ENCODE measurements at places on chromosomes 7 and 10.
A peak's percentile ranks its signal among the peaks of the same experiment; 100 is the strongest.

GRCh38 chr7:151851782-151852181 lies 25.1 kb downstream of the PRKAG2 start:
- no peak for DNase-seq

DNA sequence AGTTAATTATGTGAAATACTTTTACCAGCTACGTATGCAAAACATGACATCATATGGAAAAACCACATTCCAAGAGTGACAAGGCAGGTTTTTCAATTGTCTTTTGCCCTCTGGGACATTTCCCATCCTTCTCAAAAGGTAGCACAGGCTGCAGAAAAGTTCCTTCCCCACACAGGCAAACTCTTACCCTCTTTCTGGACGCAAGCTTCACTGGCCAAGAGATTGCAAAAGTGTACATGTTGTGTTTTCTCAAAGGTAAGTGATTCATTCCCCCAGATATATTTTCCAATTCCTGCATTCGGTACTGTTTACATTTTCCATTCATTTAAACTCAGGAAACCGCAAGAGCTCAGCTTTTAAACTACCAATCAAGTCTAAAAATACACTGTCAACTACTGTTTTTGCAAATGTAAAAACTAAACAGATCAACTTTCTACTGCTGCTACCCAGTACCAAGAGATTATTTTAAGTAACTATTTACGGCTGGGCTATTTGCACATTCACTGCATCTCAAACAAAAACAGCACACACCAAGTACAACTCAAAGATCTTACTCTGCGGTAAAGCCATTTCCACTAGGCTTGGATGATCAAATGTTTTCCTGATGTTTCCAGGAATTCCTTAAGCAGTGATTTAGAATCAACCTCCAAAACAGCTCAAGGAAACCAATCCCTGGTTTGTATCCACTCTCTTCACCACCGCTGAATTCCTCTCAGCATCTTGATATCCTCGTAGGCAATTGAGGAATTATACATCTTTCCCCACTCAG lies 233.6 kb upstream of the CCDC6 start:
- DNase-seq, result peak; percentile 46

- peak; percentile 87 for DNase-seq
These were observed 14.0 kb upstream of the GTPBP4 start for GRCh38 chr10:974038-974784.

- no peak for DNase-seq
These were observed 236.0 kb upstream of the NRP1 start for GRCh38 chr10:33570495-33570894.

GRCh38 chr10:48306870-48307710 lies 613 bp downstream of the MAPK8 start:
- peak; percentile 52 for DNase-seq

DNA sequence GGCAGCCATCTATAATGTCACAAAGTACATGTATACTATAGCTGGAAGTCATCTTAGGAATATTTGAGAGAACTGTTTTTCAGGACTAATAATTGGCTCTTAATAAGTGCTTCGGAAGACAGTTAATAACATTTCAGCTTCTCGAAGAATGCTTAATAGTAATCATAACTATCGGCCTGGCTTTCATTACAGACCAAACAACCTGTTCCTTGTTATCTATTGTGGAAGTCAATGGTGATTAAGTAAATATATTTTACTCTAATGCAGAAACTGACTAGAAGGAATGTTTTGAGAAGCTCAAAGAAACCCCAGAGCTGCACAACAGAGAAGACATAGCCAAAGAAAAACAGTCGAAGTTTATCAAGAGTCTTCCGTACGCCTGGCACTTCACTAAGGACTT lies 106.8 kb upstream of the FAM133B start:
- DNase-seq, result no peak

GRCh38 chr10:11018432-11018841 lies 765 bp downstream of the CELF2 start:
- no peak for DNase-seq

DNA sequence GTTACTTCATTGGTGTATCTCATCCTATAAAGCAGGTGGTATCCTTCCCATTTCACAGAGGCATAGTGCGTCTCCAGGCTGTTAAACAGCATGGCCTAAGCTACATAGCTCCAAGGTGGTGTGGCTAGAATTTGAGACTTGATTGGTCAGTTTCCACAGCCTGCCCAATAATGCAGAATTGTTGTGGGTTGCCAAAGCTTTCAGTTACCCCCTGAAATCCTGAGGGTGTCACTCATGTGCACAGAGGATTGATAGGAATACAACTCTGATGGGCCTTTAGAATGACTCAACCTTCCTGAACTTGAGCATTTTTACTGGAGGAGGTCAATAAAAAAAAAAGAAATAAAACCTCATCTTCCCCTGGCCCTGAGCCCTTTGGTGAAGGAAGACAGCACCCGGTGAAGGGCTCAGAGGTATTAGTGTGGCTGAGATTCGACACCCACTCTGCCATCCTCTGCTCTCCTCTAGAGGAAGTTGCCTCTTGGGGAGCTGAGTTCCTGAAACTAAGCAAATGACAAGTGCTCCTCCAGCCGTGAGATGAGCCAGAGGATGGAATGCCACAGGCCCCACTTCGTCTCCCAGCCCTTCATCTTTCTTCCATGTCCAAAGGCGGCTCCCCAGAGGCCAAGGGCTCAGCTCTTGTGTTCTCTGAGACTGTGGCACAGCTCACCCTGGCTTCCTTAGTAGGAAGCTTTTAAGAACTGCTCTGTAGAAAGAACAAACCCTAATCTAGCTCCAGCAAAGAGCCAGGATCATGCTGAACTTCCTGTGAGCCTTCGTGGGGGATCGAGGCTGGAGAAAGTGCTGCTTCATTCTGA lies 1.0 kb downstream of the ACSL5 start:
- DNase-seq, result peak; percentile 79

- peak; percentile 9 for DNase-seq
These were observed 28.4 kb downstream of the DNAJC9 start for GRCh38 chr10:73218431-73219191.

GRCh38 chr10:125578658-125579315 lies 104.2 kb downstream of the TEX36 start:
- no peak for DNase-seq

DNA sequence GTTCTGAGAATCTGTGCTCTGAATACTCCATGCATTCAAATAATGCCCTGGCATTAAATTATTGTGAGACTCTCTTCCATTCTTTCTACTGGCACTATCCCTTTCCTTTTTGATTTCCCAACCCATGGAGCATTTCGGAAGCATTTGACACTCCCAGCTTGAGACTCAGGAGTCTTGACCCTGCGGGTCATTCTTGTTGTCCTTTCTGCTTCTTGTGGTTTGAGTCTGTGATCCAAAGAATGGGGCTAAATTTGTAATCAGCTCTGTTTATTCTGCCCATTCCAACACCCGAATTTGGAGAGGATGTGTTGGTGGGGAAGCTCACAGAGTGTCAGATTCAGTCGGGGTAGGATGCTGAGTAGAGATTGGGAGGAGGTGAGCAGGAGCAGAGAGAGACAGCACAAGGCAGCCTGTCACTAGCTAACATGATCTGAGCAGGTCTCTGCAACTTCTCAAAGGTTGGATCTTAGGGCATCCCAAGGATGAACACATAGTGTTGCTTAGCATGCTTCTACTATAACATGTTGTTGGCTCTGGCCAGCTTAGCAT lies 80.4 kb upstream of the BMPER start:
- DNase-seq, result no peak

- DNase-seq, result no peak
These were observed 56.0 kb upstream of the COL13A1 start for GRCh38 chr10:69745698-69746097.

GRCh38 chr7:112771166-112771565 lies 19.0 kb downstream of the TMEM168 start:
- DNase-seq, result no peak

DNA sequence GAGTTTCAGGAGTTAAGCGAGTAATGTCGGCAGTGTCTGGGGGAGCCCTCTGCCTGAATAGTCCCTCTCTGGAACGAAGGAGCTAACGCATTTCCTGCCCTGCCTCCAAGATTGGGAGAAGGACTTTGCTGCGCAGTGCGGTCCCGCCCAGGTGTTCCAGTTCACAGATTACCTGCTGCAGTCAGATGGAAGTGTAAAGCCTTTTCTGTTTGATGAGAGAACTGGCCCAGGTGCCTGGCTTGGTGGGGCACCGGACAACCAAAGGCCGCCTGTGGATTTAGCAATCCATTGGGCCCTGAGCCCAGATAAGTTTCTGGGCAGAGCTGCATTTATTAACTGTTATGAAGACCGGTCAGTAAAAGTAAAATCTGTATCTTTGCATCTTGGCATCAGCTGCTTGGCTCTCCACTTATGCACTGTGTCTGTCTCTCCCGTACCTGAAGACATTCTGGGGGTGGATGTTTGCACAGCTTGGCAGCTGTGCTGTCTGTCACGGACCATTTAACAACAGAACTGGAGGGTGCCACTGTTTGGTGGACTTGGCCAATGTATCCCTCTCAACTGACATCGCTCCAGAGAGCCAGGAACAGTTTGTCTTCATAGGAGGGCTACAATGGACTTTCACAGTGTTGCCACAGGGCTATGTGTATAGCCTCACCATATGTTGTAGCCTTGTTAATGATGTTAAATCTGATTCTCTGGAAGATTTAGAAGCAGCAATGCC lies 654.7 kb upstream of the ZWINT start:
- no peak for DNase-seq

DNA sequence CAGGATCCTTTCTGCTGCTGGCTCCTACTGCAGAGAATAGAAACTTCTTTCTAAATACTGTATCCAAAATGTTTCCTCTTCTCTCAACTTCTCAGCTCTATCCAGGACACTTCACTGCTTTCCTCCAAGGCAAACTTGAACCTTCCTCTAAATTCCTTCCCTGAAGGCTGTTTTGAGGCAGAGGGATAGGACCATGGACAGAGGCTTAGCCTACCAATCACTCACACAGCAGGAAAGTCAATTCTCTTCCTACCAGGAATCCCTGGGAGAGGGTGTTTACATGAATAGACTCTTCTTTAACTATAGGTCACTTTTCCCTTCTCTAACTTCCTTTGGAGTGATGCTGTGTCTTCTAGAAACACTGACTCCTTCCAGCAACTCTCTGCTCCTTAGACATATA lies 115.6 kb upstream of the MKLN1 start:
- DNase-seq, result no peak

DNA sequence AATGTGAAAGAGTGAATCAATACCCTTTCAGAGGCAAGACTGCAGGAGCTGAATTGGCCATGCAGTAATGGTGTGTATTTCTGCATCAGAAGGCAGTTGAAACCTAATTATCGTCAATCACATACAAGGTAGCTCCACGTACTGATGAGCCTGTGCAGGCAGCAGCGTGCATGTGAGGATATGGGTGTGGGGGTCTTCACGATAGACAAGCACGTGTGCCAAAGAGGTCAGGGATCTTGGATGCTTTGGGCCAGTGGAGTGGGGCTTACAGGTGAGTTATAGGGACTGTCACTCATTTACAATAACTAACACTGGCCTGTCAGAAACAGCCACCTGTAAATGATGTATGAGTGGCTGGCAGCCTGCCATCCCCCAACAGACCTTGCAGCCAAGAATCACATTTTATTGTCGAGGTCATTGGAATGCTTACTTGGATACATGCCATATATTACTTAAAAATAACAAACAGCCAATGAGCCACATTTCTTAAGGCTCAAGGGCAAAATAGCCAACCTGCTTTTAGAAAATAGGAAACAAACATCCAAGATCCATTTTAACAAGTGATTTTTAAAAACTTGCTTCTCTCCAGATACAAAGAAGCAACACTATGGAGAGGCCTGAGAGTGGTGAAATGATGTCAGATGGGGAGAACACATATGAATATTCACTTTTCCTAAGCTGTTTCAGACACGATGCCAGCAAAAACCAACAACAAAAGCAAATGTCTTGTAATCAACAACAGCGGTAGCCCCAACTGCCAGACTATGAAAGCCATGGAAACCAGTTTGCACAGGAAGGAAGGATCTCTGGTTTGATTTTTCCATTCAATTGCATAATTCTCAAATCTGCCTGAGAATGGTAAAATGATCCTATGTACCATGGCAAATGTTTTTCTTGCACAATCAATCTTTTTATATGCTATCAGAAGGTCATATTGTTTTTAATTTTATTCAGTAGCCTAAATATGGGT lies 210.7 kb downstream of the SKAP2 start:
- DNase-seq, result peak; percentile 91

- no peak for DNase-seq
These were observed 26.6 kb downstream of the ZNF775 start for GRCh38 chr7:150405584-150406311.

- DNase-seq, result no peak
These were observed 90.4 kb downstream of the TAF3 start for GRCh38 chr10:7908541-7909210.

DNA sequence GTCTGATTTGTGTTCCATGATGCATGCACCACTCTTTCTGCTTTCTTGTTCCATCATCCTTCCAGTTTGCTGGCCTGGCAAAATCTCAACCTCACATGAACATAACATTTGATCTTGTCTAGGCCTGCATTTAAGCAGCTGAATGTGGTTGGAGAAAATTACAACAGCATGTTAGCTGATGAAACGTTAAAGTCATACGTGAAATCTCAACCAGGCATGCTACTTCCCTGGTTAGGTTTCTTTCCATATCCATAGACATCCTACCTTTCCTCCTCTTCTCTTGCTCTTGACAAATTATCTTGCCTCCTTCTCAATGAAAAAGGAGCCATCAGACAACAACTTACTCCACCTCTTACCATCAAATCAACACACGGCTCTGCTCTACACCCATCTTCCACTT lies 153.6 kb downstream of the C1GALT1 start:
- DNase-seq, result no peak

DNA sequence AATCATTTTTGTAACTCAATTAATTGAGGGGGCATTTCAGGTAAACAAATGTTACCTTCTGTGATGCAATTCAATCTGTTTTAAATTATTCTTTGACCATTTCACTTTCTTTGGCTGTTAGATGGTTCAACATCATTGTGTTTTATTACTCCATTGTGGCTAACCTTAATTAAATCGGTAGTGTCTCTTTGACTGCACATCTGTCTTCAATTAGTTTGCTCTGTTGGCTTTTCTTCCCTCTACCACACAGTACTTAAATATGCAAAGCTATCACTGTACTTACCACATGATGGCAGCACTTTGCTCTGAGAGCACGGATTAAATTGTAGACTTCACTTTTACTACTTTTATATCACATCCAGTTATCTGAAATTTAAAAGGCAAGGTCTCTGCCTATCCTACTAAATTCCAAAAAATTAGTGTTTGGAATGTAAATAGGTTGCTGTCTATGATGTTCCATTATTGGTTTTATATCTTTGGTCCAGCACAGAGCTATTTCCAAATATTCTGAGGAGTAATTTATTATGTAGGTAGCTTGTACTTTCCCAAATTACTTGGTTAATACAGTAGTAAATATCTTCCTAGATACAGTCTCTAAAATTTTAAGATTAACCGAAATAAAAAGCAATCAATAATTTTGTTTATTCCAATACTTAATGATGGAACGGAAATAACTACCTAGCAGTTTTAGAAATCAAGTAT lies 352.0 kb downstream of the PCLO start:
- DNase-seq, result peak; percentile 62

- DNase-seq, result no peak
These were observed 595 bp upstream of the SFXN4 start for GRCh38 chr10:119166118-119166500.

All from kidney tubule cell (primary cell).